ENCODE measurements at places on chromosomes 16 and 17. TPM values are rescaled to one million over a fixed set of nuclear protein-coding genes. Genes with fewer than 3 reads are reported as not detected.

The TRIM47 gene
- 10.0 TPM for total RNA-seq

The PITPNC1 gene
- 42.0 TPM for total RNA-seq

The PRSS8 gene
- 78.8 TPM for total RNA-seq

The ANKRD13B gene
- 32.2 TPM for total RNA-seq

The SYCE1L gene
- total RNA-seq, result 7.0 TPM

- H3K27ac ChIP-seq, result no peak overlapping the region
- no peaks in the 10 kb centered on the region for H3K27me3 ChIP-seq
- no peak overlapping the region for H3K4me3 ChIP-seq
Observed at GRCh38 chr17:59508999-59509625, 56.3 kb upstream of the DHX40 start.

GRCh38 chr17:57898487-57899311 lies 48.9 kb upstream of the MRPS23 start:
- H3K27me3 ChIP-seq, result no peaks in the 10 kb centered on the region
- H3K4me3 ChIP-seq, result no peak overlapping the region
- no peaks in the 10 kb centered on the region for H3K36me3 ChIP-seq

GRCh38 chr17:28527181-28527681 lies 21.1 kb downstream of the FOXN1 start:
- no peak for DNase-seq
- no peaks in the 10 kb centered on the region for H3K36me3 ChIP-seq
- no peaks in the 10 kb centered on the region for H3K4me1 ChIP-seq
- H3K27me3 ChIP-seq, result no peaks in the 10 kb centered on the region
- H3K27ac ChIP-seq, result no peak overlapping the region
- H3K4me3 ChIP-seq, result no peak overlapping the region

DNA sequence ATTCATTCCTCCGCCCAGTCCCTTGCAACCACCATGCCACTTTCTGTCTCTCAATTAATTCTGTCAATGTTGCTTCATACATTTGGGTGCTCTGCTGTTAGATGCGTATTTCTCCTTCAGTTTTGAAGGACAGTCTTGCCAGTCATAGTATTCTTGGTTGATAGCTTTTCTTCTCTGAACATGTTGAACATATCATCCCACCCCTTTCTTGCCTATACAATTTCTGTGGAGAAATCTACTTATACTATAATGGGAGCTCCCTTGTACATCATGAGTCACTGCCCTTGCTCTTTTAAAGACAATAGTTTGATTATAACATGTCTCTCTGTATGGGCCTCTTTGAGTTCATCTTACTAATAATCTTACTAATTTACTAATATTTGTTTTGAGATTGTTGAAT lies 34.1 kb downstream of the RNF112 start:
- peaks cover 25% of the 10 kb centered on the region for H3K4me1 ChIP-seq
- H3K27me3 ChIP-seq, result peaks cover 10% of the 10 kb centered on the region
- H3K36me3 ChIP-seq, result peaks cover 50% of the 10 kb centered on the region
- H3K27ac ChIP-seq, result no peak overlapping the region

DNA sequence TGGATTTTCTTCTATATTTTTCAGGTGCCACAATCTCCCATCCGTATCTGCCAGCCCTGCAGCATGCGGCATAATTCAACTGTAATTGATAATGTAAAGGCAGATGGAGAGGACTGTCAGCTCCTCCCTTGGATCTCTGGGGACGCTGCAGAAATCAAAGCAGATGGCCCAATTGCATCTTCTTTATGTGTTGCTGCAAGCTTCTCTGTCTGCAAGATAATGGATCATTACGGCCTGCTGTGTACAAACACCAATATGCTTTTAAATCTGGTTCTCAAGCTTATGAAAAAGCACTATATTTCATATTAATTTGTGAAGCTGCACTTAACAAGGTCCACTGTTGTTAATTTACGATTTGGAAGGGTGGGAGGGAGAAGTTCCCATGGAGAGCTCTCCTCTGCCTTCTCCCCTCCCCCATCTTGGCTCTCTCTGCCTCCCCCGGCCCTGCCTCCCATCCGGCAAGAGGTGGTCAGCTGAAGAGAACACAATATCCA lies 607.5 kb downstream of the TOX3 start:
- no peak overlapping the region for H3K4me3 ChIP-seq
- peaks cover 31% of the 10 kb centered on the region for H3K4me1 ChIP-seq
- H3K36me3 ChIP-seq, result no peaks in the 10 kb centered on the region
- no peak overlapping the region for H3K27ac ChIP-seq
- DNase-seq, result no peak

DNA sequence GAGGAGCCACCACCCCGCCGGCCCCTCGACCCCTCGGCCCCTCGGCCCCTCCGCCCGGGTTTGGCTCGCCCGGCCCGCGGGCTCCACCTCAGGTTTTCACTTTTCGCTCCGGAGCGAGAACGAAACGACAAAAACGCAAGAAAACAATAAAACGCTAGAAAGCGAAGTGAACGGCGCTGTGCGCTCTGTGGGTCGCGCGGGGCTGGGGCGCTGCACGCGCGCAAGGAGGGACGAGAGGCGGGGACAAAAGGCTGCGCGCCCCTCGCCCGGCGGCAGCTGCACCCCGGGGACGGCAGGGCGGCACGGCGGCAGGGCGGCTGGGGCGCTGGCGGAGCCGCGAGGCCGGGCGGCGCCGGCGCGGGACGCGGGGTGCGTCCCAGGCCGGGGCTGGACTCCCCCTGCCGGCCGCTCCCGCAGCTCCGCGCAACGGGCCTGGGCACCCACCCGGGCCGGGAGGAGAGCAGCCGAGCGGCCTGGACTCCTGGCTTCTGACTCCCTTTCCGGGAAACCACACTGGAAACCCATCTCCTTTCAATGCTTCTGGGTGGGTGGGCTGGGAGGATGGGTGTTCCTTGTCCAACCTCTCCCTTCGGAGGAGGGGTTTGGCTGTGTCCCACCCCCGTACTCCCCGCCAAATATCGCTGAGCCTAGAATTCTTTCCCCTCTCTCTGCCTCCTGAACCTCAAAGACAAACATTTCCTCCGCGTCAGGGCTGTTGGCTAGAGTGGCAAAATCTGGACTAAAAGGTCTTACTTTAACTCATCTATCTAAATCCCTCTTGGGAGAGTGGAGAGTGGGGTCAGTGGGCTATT lies 9.9 kb downstream of the TBX2 start:
- no peaks in the 10 kb centered on the region for H3K36me3 ChIP-seq
- peak; percentile 55 for DNase-seq
- peak overlapping the region; percentile 68 for H3K4me3 ChIP-seq
- no peak overlapping the region for H3K27ac ChIP-seq
- peaks cover 90% of the 10 kb centered on the region for H3K27me3 ChIP-seq

GRCh38 chr17:45946841-45947256 lies 52.2 kb upstream of the STH start:
- H3K4me1 ChIP-seq, result peaks cover 34% of the 10 kb centered on the region
- peaks cover 23% of the 10 kb centered on the region for H3K27me3 ChIP-seq
- no peaks in the 10 kb centered on the region for H3K36me3 ChIP-seq
- no peak overlapping the region for H3K27ac ChIP-seq

- DNase-seq, result no peak
- H3K27ac ChIP-seq, result no peak overlapping the region
- H3K4me1 ChIP-seq, result peaks cover 5% of the 10 kb centered on the region
Observed at GRCh38 chr17:63983320-63983719, 10.6 kb upstream of the SCN4A start.

- H3K4me3 ChIP-seq, result no peak overlapping the region
- DNase-seq, result peak; percentile 83
Observed at GRCh38 chr17:29140051-29140621, 40.1 kb downstream of the MYO18A start.

DNA sequence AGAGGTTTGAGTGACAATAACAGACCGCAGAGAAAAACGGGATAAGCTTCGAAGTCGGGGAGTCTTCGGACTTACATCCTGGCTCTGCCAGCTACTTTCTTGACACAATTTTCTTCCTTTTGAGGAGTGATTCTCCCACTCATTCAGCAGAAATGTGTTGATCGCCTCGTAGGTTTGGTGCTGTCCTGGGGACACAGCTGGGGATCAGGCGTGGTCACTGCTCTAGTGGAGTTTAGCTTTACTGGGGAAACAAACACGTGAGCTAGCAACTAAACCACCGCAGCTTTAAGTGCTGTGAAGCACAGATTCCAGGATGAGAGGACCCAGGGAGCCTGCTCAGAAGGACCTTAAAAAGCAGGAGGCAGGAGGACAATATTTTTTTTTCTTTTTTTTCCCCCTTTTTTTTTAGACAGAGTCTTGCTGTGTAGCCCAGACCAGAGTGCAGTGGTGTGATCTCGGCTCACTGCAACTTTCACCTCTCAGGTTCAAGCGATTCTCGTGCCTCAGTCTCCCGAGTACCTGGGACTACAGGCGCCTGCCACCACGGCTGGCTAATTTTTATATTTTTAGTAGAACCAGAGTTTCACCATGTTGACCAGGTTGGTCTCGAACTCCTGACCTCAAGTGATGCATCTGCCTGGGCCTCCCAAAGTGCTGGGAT lies 858 bp downstream of the NUBP1 start:
- H3K36me3 ChIP-seq, result peaks cover 4% of the 10 kb centered on the region
- H3K27me3 ChIP-seq, result no peaks in the 10 kb centered on the region
- peaks cover 11% of the 10 kb centered on the region for H3K4me1 ChIP-seq
- peak overlapping the region; percentile 70 for H3K27ac ChIP-seq
- DNase-seq, result no peak
- H3K4me3 ChIP-seq, result peak overlapping the region; percentile 88

- peaks cover 17% of the 10 kb centered on the region for H3K36me3 ChIP-seq
- H3K27me3 ChIP-seq, result no peaks in the 10 kb centered on the region
- H3K27ac ChIP-seq, result no peak overlapping the region
- no peak for DNase-seq
Observed at GRCh38 chr16:50172195-50172922, 19.3 kb downstream of the TENT4B start.

DNA sequence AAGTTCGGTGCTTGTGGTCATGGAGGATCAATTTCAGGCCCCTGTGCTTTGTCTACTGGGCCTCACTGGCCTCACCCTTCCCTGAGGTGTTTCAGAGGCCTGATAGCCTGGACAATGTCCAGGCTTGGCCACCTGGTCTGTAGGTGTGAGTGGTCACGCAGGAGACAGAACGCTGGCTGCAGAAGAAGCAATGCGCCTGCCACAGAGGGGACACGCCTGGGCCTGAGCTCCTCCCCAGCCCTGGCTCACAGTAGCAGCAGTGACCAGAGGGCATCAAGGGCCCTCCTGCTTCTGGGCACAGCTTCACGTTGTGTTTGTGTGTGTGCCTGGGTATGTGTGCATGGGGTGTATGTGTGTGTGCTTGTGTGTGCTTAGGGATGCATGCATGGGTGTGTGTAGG lies 1.9 kb upstream of the PITPNM3 start:
- no peak for DNase-seq
- H3K4me1 ChIP-seq, result peaks cover 18% of the 10 kb centered on the region
- peaks cover 60% of the 10 kb centered on the region for H3K27me3 ChIP-seq
- no peak overlapping the region for H3K27ac ChIP-seq

- no peak overlapping the region for H3K27ac ChIP-seq
- DNase-seq, result no peak
Observed at GRCh38 chr17:61420745-61421398, 21.2 kb downstream of the TBX2 start.

- no peak for DNase-seq
- H3K36me3 ChIP-seq, result no peaks in the 10 kb centered on the region
- H3K4me1 ChIP-seq, result peaks cover 5% of the 10 kb centered on the region
Observed at GRCh38 chr17:45761957-45762565, 22.1 kb upstream of the CRHR1 start.

- peaks cover 100% of the 10 kb centered on the region for H3K27me3 ChIP-seq
- H3K4me3 ChIP-seq, result 0 out of 2 replicates have a peak overlapping the region, but pooled peaks have one; percentile 25
- H3K36me3 ChIP-seq, result no peaks in the 10 kb centered on the region
- H3K4me1 ChIP-seq, result peaks cover 25% of the 10 kb centered on the region
Observed at GRCh38 chr17:48618256-48618896, 3.3 kb upstream of the HOXB8 start.

GRCh38 chr16:53282975-53283946 lies 151.0 kb upstream of the RBL2 start:
- H3K4me3 ChIP-seq, result no peak overlapping the region
- no peak overlapping the region for H3K27ac ChIP-seq

DNA sequence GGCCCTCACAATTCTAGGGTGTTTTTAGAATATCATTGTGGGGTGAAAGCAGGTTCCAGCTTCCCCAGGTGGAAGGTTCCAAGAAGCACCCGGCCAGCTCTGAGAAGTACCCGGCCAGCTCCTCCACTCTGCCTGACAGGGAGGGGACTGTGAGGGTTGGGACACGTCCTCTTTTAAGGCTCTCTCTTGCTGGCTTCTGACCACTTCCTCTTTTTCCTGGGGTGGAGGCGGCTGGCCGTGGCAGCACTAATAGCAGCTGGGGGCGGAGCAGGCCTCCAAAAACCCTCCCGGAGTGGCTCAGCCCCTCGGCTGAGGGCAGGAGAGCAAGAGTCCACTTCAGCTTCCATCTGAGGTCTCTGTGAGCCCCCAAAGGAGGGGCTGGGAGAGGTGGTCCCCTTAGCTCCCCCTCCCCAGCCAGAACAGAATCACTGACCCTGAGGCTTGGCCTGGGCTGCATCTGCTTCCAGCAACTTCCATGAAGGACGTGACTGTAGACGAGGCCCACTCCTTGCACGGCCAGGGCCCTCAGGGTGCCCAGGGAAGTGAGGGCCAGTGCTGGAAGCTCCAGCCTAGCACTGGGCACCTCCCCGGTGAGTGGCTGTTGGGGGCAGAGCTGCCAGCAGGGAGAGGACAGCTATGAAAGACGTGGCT lies 26.7 kb upstream of the PLCG2 start:
- no peak overlapping the region for H3K4me3 ChIP-seq
- no peak overlapping the region for H3K27ac ChIP-seq
- no peak for DNase-seq
- no peaks in the 10 kb centered on the region for H3K36me3 ChIP-seq
- peaks cover 11% of the 10 kb centered on the region for H3K4me1 ChIP-seq

DNA sequence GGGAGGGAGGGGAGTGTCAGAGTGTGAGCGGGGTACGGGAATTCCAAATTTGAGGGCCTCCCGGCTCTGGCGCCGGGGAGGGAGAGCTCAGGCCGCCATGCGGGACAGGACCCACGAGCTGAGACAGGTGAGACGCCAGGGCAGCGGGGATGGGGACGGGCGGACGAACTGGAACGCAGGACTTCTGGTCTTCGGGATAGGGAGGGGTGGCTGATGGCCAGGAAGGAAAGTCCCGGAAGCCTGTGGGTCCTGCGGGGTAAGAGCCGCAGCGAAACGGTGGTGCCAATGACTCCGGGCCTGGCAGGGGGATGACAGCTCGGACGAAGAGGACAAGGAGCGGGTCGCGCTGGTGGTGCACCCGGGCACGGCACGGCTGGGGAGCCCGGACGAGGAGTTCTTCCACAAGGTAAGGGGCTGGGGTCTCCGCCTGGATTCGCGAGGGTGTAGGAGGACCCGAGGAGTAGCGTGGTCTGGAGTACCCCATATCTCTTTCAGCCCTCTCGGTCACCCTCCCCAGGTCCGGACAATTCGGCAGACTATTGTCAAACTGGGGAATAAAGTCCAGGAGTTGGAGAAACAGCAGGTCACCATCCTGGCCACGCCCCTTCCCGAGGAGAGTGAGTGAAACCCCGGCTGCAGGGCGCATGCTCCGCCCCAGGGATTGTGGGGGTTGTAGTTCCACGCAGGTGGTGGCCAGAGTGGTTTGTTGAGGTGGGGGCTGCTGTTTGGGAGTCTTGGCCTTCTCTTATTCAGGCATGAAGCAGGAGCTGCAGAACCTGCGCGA lies 543 bp downstream of the STX4 start:
- no peaks in the 10 kb centered on the region for H3K36me3 ChIP-seq
- peak overlapping the region; percentile 90 for H3K4me3 ChIP-seq
- H3K27ac ChIP-seq, result no peak overlapping the region
- H3K27me3 ChIP-seq, result no peaks in the 10 kb centered on the region

All from WTC11 (cell line).